ENCODE measurements at places on chromosomes 2 and 18.

DNA sequence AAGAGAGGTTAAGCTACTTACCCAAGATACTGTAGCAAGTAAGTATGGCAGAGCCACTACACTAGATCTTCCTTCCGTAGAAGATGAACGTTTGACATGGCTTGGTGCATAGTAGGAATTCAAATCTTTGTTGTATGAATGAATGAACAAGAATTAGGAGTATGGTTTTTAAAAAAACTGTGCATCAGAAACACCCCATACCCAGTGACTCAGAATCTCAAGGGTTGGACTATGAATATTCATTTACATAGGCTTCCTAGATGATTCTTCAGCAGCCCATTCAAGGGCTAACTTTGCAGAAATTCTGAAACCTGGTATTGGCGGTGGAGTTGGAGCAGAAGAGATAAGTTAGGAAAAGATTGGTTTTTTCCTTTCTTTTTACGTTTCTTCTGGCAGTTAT lies 5.4 kb downstream of the ACTR3 start:
- no peak for DNase-seq

DNA sequence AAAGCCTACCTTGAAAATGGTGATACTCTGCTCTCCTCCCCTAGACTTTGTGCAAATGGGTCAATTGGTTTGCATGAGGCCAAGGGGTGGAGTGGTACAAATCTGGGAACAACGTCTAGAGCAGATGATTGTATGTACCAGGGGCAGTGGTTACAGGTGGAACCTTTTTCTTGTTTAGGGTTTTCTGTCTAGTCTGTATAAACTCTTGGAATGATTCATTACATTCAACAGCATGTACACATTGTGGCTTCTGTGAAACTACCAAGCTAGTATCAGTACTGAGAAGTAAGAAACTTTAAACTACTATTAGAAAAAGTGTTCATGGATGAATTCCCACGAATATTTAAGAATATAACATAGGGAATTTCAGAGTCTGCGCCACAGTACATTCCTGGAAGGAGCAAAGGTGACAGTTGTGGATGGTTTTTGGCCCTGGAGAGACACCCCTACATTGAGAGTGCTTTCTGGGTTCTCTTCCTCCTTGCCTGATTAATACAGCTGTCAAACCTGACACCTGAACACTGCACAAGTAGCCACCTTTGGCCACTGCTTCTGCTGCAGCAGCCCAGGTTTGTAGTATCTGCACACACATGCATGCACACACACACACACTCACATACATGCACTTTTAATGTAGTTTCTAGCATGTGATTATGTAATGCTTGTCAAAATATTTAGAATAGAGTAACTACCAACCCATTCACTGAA lies 30.0 kb downstream of the CFAP221 start:
- no peak for DNase-seq

DNA sequence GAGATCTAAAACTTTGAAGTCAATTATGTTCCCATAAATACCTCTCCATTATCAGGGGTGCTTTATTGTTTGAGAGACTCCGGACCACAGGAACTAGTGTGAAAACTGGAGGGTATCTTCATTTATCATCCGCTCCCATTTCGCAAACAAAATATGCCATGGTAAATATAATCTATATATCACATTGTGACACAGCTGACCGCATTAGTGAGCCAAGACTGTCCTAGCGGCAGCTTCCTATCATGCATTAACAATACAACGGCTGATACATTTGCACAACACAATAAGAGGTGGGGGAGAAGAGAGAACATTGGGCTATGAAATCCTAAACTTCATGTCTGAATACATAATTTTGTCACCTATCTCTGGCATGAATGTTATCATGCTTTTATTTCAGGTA lies 29.5 kb downstream of the BCL11A start:
- no peak for DNase-seq

- DNase-seq: no peak
Measured at GRCh38 chr2:627340-627709, 49.9 kb downstream of the TMEM18 start.

DNA sequence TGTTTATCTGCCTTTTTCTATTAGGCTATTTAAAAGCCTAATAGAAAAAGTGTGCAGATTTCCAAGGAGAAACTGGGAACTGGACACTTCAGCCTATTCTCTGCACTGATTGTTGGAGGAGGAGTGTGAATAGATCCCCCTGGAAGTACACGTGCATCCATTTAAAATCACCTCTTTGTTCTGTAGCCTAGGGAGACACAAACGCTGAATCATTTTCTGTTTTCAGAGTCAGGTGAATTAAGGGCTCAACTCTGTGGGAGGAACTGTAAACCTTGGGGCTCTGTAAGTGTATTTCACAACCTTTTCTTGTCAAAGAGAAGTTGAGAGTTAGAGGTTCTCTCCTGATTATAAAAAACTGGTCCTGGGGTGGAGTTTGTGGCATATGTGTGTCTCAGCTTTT lies 159.7 kb downstream of the SPAG16 start:
- DNase-seq: no peak

- no peak for DNase-seq
Measured at GRCh38 chr18:46732201-46732600, 24.7 kb downstream of the ST8SIA5 start.

DNA sequence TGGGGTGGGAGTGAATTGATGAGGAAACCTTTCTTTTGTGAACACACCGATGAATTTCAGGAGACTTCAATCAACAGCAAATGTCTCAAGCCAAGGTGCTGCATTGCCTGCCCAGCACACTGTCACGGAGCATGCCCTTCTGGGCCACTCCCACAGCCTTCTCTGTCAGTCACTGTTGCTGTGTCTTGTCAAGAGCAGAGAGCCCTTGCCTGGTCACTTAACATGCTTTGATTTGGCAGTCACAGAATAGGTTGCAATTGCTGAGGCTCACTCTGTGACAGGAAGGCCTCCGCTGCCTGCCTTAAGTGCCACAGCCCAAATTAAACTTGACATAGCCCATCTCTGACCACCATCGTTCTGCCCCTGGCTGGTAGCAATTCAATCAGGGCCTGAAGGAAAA lies 225.4 kb downstream of the PID1 start:
- DNase-seq: no peak

DNA sequence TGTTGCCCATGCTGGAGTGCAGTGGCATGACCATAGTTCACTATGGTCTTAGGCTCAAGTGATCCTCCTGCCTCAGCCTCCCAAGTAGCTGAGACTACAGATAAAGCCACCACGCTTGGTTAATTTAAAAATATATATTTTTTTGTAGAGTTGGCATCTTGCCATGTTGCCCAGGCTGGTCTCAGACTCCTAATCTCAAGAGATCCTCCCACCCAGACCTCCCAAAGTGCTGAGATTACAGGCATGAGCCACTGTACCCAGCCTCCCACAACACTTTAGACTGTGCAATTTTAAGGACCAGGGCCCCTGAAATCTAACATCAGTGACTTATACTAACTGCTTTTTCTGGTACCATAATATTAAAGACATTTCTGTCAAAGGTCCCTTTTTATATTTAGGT lies 5.2 kb downstream of the TXNDC2 start:
- peak; percentile 69 for DNase-seq

DNA sequence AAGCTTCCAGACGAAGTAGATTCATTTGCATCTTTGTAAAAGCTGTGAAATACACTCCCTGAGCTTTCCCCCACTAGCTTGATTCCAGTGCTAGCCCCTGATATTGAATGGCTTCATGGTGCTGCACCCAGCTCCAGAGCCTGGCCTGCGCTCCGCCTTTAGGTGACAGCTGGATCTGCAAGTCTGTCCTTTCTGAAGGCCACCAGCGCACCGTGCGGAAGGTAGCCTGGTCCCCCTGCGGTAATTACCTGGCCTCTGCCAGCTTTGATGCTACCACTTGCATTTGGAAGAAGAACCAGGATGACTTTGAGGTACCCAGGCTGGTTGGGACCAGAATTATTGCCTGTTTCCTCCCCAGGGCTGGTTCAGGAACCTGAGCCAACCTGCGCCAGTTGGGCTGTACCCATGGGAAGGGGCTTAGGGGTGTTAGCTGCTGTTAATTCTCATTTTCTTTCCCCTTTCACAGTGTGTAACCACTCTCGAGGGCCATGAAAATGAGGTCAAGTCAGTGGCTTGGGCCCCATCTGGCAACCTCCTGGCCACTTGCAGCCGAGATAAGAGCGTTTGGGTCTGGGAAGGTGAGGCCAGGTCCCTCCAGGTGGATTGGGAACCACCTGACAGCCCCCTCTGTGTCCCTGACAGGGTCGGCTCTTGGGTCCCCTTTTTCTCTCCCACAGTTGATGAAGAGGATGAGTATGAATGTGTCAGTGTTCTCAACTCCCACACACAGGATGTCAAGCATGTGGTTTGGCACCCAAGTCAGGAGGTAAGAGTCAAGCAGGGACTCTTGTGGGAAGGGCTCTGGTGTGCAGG lies 1.3 kb downstream of the CIAO1 start:
- peak; percentile 25 for DNase-seq

- peak; percentile 69 for DNase-seq
Measured at GRCh38 chr18:59357928-59358327, 1.1 kb downstream of the LMAN1 start.

GRCh38 chr2:167157523-167157922 lies 269.2 kb downstream of the XIRP2 start:
- no peak for DNase-seq

DNA sequence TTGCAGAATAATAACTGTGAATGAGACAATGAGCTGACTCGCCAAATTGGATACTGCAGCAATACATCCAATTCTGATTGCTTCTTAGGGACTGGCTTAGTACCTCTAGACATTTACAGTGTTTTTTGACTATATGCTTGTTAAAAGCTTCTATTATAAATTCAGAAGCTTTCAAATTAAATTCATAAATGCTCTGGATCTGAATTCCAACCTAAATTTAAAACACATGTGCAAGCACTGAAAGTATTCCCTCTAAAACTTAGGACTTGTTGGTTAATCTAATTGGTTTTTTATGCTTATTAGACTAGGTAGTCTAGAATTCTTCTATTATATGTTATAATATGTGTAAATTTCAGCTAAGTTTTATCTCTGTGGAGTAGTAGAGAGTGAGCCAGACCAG lies 306.9 kb downstream of the CPS1 start:
- DNase-seq: no peak

DNA sequence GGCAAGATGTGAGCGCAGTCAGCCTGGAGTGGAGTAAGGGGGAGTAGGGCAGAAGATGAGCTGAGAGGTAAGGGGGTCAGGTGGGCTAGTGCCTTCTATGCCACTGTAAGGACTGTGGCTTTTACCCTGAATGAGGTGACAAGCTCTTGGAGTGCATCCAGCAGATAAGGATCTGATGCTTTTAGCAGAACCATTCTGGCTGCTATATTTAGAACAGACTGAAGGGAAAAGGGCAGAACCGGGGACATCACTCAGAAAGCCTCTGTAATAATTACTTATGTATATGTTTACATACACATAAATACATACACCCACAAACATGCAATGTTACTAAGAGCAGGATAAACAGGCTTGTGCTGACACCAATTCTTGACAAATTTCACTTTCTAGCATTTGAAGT lies 124.8 kb downstream of the DTNB start:
- DNase-seq: no peak

GRCh38 chr2:28318023-28318422 lies 74.6 kb upstream of the FOSL2 start:
- DNase-seq: no peak

- DNase-seq: no peak
Measured at GRCh38 chr2:17643031-17643615, 102.6 kb downstream of the VSNL1 start.

DNA sequence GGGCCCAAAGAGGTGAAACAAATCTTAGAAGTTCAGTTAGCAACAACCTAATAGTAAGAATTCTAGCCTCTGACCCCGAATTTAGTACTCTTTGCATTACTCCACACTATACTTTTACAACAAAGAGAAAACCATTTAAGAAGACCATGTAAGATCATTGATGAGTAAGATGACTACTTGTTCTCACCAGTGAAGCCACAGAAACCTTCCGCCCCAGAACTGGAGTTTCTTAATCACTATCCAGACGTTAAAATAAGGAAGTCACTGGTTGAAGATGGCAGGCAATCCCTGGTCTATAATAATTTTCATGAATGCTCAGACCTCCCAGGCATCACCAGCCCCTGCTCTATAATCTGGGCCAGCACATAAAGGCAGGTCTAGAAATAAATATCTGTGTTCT lies 95.0 kb downstream of the TMEM163 start:
- DNase-seq: no peak

DNA sequence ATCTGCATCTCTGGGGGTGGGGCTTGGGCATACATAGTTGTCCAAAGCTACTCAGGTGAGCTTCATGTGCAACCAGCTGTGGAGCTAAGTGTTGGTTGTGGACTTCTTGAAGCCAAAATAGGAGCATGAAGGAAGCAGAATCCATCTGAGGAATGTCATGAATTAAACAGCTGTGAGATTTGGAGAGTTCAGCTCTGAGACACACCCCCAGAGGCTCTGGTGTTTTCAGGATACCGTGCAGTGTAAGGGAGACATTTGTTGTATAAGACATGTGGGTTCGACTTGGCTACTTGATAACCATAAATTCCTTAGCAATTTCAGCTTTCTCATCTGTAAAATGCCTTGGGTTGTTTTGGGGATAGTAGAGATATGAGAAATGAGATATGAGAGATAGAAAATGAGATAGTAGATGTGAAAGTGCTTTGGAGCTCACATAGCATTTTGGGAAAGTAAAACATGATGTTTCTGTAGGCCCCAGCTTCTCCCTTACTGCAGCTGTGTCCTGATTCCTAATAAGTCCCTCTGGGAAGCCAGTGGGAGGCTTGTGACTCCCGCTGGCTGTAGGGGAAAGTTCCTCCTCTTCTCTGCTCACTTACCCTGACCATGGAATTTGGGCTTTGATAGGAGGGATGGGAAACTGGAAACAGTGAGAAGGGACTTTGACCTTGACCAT lies 50.0 kb downstream of the DPYSL5 start:
- DNase-seq: no peak

- no peak for DNase-seq
Measured at GRCh38 chr2:123262856-123263255, 762.2 kb upstream of the CNTNAP5 start.

- DNase-seq: no peak
Measured at GRCh38 chr2:2828774-2829368, 497.8 kb upstream of the MYT1L start.

- DNase-seq: no peak
Measured at GRCh38 chr2:67085146-67085545, 312.0 kb upstream of the ETAA1 start.

DNA sequence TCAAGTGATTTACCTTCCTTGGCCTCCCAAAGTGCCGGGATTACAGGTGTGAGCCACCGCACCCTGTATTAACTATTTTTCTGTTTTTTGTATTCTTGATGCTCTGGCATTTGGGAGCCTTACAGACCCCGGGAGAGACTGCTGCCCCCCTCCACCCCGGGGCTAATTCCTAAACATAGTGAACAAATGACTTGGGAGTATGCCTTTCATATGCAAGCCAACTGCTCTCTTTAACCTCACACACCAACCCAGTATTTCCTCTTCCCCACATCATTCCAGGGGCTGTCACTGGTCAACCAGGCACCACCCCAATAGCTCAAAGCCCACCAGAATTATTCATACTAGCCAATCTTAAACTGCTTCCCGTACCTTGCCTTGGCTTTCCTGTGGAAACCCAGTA lies 79.7 kb downstream of the PDK1 start:
- no peak for DNase-seq

Data from hematopoietic multipotent progenitor cell treated with erythropoietin and hydrocortisone succinate and interleukin-3 and kit ligand, for 17 days (in vitro differentiated cells).